ENCODE measurements at places on chromosomes 5 and 9. TPM values are rescaled to one million over a fixed set of nuclear protein-coding genes. Genes with fewer than 3 reads are reported as not detected.

Gene ACTBL2
- total RNA-seq = 0.11 TPM

Gene OR13J1
- total RNA-seq = not detected

Gene PTPN3
- total RNA-seq = 0.12 TPM

Gene AFF4
- 56.4 TPM for total RNA-seq

Gene SMIM33
- not detected for total RNA-seq

Gene KIF3A
- total RNA-seq = 14.9 TPM

Gene SPDL1
- total RNA-seq = 39.3 TPM

Gene WASHC1
- total RNA-seq = 8.7 TPM

Gene SRP19
- total RNA-seq = 88.4 TPM

Gene SNCAIP
- 69.9 TPM for total RNA-seq

Gene EQTN
- total RNA-seq = not detected

Gene LOX
- total RNA-seq = 58.0 TPM

Gene TMEM174
- total RNA-seq = not detected

Gene SLCO6A1
- total RNA-seq = not detected

Gene CTSV
- total RNA-seq = 0.89 TPM

Gene KCNV2
- total RNA-seq = not detected

Gene SMIM3
- 44.7 TPM for total RNA-seq

Gene PCDHGA1
- total RNA-seq = 0.62 TPM

Gene SYK
- total RNA-seq = not detected

Gene CD274
- total RNA-seq = 10.5 TPM

Gene SLC30A5
- 66.1 TPM for total RNA-seq

Gene TUSC1
- total RNA-seq = 10.4 TPM

Gene DNAH5
- 0.11 TPM for total RNA-seq

Measured in uterine smooth muscle cell (primary cell).